Osteoblast (primary cell): ENCODE measurements at places on chromosomes 6 and 20. TPM values are rescaled to one million over a fixed set of nuclear protein-coding genes. Genes with fewer than 3 reads are reported as not detected.

DNA sequence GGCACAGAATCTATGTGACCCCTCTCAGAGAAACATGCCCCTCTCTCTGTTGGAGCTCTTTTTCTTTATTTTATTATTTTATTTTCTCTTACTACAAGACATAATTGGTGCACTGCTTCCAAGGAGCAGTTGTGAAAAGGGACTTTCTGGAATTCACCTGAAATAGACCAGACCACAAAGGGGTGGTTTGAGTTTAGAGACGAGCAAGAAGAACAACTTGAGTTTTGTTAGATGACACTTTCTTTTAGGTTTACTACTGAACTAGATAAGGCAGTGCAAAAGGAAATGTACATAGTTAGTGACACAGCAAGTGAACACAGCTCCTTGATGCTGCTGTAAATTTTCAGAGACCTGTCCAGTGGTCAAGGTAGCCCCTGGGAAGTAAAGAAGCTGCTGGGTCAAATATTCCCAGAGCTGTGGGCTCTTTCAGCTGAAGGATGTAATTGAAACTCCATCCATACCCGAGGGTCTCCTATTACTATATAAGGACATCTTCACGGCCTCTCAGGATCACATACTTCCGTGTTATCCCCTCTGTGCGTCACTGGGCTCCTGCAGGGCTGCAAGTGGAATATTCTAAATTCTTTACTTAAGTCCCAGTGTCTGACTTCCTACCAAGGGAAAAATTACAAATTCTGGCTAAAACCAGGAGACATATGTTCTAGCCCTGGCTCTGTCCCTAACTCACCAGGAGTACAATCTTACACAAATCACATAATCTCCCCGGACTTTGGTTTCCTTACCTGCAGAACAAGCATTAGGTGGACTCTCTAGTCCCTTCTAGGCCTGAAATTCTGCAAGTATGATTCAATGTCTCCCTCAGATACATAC lies 69.1 kb upstream of the ADTRP start:
- DNase-seq, result no peak

The GLO1 gene
- 101 and 108 TPM in 2 replicates for total RNA-seq

The CTSZ gene
- total RNA-seq, result 223 and 264 TPM in 2 replicates

The CNBD2 gene
- total RNA-seq, result 0.72 and 2.1 TPM in 2 replicates

GRCh38 chr20:50655311-50655880 lies 35.9 kb downstream of the RIPOR3 start:
- DNase-seq, result no peak

DNA sequence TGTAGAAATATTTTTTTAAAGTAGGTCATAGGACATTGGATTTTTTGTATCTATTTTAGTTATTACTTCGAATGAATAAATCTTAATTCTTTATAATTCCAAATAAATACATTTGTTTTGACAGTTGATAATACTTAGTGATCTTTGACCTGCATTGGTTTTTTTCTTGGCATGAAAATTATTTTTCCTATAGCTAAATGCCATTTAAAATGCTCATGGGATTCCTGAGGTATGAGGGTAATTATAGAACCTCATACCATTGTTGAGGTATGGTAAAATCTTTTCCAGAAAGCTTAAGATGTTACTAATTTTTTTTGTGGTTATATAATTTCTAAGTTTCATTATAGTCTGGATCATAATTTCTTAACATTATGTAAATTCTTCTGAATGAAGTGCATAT lies 8.3 kb downstream of the PM20D2 start:
- DNase-seq, result no peak

DNA sequence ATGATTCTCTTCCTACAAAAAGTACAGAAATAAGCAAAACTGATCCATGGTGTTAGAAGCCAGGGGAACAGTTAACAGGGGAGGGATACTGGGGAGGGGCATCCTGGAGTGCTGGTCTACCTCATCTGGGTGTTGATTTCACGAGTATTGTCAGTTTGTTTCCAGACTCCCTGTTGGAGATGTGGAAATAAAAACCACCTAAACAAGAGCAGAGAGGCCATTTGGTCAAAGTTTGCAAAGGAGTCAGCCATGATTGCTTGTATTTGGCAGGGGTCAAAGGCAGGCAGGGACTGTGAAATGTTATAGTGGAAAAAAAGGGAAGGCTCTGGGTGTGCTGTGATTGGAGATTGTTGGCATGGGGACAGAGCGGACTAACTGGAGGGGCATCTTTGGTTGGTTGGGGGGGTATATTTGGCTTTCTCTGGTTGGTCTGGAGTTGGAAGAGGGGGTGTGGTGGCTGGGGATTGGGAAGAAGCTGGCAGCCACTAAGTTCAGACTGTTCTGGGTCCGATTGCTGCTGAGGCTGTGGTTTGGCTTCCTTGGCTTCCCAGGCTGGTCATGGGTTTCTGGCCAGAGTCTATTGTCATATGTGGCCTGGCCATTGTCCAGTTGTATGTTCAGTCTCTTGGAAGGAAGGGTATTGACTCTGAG lies 14.9 kb upstream of the PANK2 start:
- peak; percentile 59 for DNase-seq

The HLA-DRB1 gene
- 1.1 and 19.7 TPM in 2 replicates for total RNA-seq

GRCh38 chr6:149334201-149334600 lies 16.7 kb downstream of the TAB2 start:
- DNase-seq, result no peak

The TBXT gene
- not detected in 2 replicates for total RNA-seq

The CALHM6 gene
- 0.72 and 0.88 TPM in 2 replicates for total RNA-seq

The DLK2 gene
- 0.29 TPM in 1 of 2 replicates, not detected in the other for total RNA-seq

- no peak for DNase-seq
Observed at GRCh38 chr20:56748476-56749377, 119.6 kb downstream of the TFAP2C start.

- no peak for DNase-seq
Observed at GRCh38 chr6:120857422-120857821, 476.9 kb downstream of the TBC1D32 start.

DNA sequence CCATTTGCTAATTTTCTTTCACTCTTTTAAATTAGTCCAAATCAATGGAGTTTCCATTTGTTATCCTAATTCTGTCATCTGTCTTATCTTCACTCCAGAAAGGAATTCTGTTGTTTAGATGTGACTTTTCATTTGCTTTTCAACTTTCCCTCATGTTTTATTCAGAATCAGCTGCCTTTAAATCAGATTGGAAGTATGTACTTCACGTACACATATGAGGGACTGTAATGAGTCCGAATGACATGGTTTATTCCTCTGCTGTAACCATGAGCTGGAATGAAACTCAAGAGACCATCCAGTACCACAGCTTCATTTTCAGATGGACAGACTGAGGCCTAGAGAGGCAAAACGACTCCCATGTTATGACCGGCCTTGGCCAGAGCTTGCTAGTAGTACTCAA lies 302.3 kb downstream of the KIF16B start:
- DNase-seq, result no peak

- no peak for DNase-seq
Observed at GRCh38 chr20:32767418-32768198, 5.4 kb downstream of the DNMT3B start.

The SRMS gene
- not detected in 2 replicates for total RNA-seq
